ENCODE measurements at places on chromosomes 13 and 19.
A peak's percentile ranks its signal among the peaks of the same experiment; 100 is the strongest.

DNA sequence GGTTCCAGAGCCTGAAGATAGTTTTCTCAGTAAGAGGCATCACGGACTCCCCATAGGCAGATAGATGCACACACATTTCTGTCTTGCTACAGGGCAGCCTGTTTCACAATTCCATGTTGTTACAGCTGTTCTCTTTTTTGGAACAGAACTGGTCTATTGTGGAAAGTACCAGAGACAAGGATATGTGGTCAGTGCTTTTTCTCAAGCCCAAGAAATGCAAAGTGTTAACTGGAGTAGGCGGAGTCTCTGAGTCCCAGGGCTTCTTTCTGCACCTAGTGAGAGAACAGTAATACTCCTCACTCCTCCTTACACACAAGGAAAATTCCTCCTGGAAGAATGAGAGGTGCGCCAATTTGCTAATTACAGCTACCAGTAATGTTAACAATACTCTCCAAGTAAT, 141.6 kb upstream of the ARGLU1 start:
- no peak for DNase-seq

DNA sequence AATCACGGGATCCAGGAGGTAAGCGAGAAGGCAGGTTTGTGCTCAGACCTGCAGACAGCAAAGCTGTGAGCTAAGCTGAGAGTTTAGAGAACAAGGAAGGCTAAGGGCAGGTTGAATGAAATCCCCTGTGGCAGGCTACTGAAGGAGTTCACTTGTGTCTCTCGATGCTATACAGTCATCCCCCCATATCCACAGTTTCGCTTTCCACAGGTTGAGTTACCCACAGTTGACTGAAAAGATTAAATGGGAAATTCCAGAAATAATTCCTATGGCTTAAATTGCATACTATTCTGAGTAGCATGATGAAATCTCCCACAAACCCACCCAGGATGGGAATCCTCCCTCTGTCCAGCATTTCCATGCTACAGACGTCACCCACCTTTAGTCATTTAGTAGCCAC, 49.6 kb downstream of the ABCC4 start:
- peak; percentile 56 for DNase-seq

GRCh38 chr19:27774827-27775226, 1438.1 kb downstream of the UQCRFS1 start:
- DNase-seq = no peak

GRCh38 chr13:107836685-107837084, 378.7 kb downstream of the LIG4 start:
- no peak for DNase-seq

DNA sequence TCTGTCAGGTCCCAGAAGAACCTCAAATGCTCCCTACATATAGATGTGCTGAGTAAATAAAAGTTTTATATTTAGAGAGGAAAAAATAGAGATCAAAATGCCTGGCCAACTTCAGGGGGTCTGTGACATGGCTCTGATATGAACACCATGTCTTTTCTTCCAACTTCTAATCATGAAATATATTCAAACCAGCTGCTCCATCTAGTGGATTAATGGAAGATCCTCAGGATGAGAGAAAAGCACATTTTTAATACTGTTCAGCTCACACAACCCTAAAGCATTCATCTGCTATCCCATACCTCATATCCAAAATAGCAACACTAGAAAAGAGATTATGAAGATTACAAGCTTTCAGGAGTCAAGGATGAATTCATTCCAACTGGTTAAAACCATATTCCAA, 56.0 kb upstream of the DOCK9 start:
- DNase-seq = peak; percentile 44

DNA sequence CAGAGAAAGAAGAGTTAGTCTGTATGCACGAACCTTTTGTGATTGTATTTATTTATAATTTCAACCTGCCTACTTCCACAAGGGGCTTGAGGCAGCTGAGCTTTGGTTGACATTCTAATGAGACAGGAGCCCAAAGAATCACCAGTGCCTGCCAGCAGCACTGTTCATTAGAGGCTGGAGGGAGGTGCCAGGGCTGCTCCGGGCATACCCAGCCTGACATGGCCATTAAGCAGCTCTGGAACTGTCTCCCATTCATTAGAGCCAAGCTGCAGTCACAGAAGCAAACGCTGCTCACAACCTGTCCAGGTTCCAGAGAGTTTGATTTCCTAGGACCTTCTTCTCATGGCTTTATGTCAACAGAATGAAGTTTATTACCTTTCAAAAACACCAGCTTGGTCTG, 425.5 kb downstream of the RFC3 start:
- no peak for DNase-seq

DNA sequence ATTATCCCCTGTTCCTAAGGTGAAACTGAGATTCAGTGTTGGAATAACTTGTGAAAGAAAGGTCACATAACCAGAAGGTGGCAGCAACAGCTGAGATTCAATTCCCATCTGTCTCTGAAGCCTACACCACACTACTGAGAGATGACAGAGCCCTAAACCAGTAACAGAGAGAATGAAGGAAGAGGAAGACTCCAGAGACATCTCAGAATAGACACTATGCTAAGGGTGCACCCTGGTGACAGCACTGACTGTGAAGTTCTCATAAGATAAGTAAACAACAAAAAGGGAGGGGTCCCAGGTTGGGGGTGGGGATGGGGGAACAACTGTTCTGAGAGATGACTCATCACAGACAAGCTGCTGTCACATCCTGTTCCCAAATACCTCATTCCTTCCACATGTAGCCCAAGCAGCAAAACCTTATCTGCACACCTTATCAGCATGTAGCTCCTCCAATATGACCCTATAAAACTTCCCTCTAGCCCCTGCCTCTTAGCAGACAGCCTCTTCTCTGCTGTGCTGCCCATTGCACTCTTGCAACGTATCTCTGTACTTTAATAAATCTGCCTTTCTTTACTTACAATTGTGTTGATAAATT, 46.5 kb downstream of the UTP14C start:
- DNase-seq = peak; percentile 25

Measured in fibroblast of villous mesenchyme (primary cell).